ENCODE measurements at places on chromosomes 2 and 18. TPM values are rescaled to one million over a fixed set of nuclear protein-coding genes. Genes with fewer than 3 reads are reported as not detected.

SULT1C4 gene
- 15.5 TPM for total RNA-seq

CYBRD1 gene
- 14.5 TPM for total RNA-seq

TMEM17 gene
- 7.8 TPM for total RNA-seq

SCTR gene
- 0.69 TPM for total RNA-seq

TWIST2 gene
- 0.23 TPM for total RNA-seq

TRPM8 gene
- 4.6 TPM for total RNA-seq

Data from diencephalon (tissue), 1 donor.